Thymus (tissue), 14 donors: ENCODE measurements at places on chromosomes 1 and 21. TPM values are rescaled to one million over a fixed set of nuclear protein-coding genes. Genes with fewer than 3 reads are reported as not detected.

GRCh38 chr1:242747233-242747632 lies 222.7 kb upstream of the PLD5 start:
- H3K27me3 ChIP-seq, result no peaks in the 10 kb centered on the region
- H3K36me3 ChIP-seq, result no peaks in the 10 kb centered on the region
- H3K27ac ChIP-seq, result no peak overlapping the region
- no peak overlapping the region for H3K4me3 ChIP-seq
- H3K4me1 ChIP-seq, result no peaks in the 10 kb centered on the region

- H3K4me3 ChIP-seq, result no peak overlapping the region
- H3K4me1 ChIP-seq, result peaks cover 11% of the 10 kb centered on the region
- DNase-seq, result no peak
These were observed 23.7 kb downstream of the UMODL1 start for GRCh38 chr21:42094811-42095210.

GRCh38 chr1:21012937-21013336 lies 163.8 kb downstream of the EIF4G3 start:
- DNase-seq, result no peak
- H3K36me3 ChIP-seq, result no peaks in the 10 kb centered on the region
- H3K4me3 ChIP-seq, result no peak overlapping the region
- no peaks in the 10 kb centered on the region for H3K27me3 ChIP-seq
- H3K27ac ChIP-seq, result no peak overlapping the region

The RPE65 gene
- 0.24 TPM for total RNA-seq

The PCP4 gene
- total RNA-seq, result 2.1 TPM

The NFASC gene
- 0.14 TPM for total RNA-seq

GRCh38 chr1:53160924-53161378 lies 18.5 kb upstream of the SLC1A7 start:
- H3K36me3 ChIP-seq, result no peaks in the 10 kb centered on the region
- H3K27me3 ChIP-seq, result no peaks in the 10 kb centered on the region
- no peaks in the 10 kb centered on the region for H3K4me1 ChIP-seq
- no peak overlapping the region for H3K27ac ChIP-seq

GRCh38 chr1:223411309-223411708 lies 18.1 kb downstream of the CCDC185 start:
- no peaks in the 10 kb centered on the region for H3K36me3 ChIP-seq
- DNase-seq, result no peak
- no peak overlapping the region for H3K4me3 ChIP-seq

The TMED5 gene
- total RNA-seq, result 27.5 TPM

The RASSF5 gene
- total RNA-seq, result 73.4 TPM

The ZZZ3 gene
- total RNA-seq, result 44.6 TPM

DNA sequence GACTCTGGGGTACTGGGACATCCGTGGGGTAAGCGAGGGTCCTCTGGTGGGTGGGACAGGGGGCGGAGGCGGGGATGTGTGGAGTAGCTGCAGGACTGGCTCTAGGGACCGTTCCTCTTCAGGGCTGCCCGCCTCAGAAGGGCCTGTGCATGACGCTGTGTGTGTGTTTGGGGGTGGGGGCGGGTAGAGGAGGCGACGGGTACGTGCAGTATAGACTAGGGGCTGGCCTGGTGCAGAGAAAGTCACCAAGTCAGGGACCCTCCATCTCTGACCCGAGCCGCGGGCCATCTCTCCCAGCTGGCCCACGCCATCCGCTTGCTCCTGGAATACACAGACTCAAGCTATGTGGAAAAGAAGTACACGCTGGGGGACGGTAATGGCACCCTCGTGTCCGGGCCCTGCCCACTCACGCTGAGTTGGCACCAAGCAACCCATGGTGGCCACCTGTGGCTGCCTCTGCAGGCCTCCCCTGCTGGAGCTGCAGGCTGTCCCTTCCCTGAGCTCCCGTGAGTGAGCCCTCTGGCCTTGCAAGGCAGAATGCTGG lies 342 bp downstream of the GSTM5 start:
- H3K36me3 ChIP-seq, result no peaks in the 10 kb centered on the region
- H3K27me3 ChIP-seq, result peaks cover 2% of the 10 kb centered on the region
- no peak overlapping the region for H3K27ac ChIP-seq
- DNase-seq, result no peak
- H3K4me1 ChIP-seq, result no peaks in the 10 kb centered on the region
- no peak overlapping the region for H3K4me3 ChIP-seq

DNA sequence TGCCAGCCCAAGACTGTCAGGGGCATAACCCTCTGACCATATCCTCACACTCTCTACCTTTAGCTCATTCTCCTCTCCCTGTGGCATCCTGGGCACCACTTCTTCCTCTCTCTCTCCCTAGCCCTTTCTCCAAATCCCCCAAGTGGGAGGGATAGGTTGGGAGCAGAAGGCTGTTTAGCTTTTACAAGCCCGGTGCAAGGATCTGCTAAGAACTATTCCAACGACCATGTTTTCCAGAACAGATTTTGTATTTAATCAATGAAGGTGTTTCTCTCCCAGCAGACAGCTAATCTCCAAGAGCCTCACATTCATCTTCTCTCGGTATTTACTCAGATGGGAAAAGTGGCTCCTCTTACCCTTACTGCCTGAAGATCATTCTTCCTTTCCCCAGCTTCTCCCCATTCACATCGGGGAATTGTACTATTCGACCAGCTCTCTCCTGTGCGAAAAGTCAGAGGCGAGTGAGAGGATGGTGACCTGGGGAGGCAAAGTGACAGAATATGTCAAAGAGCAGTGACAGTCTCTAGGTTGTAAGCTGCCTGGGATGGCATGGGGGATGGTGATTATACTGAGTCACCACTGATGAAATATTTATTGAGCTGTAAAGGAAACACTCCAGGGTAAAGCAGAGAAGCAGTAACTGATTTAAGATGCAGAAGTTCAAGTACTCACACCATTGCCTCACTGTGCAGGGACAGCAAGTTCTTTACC lies 47.0 kb upstream of the RBM15 start:
- H3K4me1 ChIP-seq, result no peaks in the 10 kb centered on the region
- H3K36me3 ChIP-seq, result no peaks in the 10 kb centered on the region
- H3K27ac ChIP-seq, result no peak overlapping the region
- H3K27me3 ChIP-seq, result no peaks in the 10 kb centered on the region
- H3K4me3 ChIP-seq, result no peak overlapping the region

GRCh38 chr1:41498391-41498790 lies 13.9 kb upstream of the EDN2 start:
- no peak for DNase-seq
- no peaks in the 10 kb centered on the region for H3K36me3 ChIP-seq
- H3K27ac ChIP-seq, result no peak overlapping the region

GRCh38 chr1:43466403-43466802 lies 12.7 kb upstream of the HYI start:
- H3K36me3 ChIP-seq, result no peaks in the 10 kb centered on the region
- H3K4me1 ChIP-seq, result no peaks in the 10 kb centered on the region
- no peak overlapping the region for H3K4me3 ChIP-seq
- H3K27me3 ChIP-seq, result no peaks in the 10 kb centered on the region
- DNase-seq, result no peak

GRCh38 chr1:234862360-234862943 lies 252.5 kb upstream of the IRF2BP2 start:
- no peak for DNase-seq
- peak overlapping the region; percentile 74 for H3K27ac ChIP-seq
- no peaks in the 10 kb centered on the region for H3K36me3 ChIP-seq
- H3K27me3 ChIP-seq, result no peaks in the 10 kb centered on the region
- no peak overlapping the region for H3K4me3 ChIP-seq

The KIF17 gene
- 0.85 TPM for total RNA-seq

GRCh38 chr1:193312432-193312831 lies 126.0 kb upstream of the B3GALT2 start:
- H3K4me3 ChIP-seq, result no peak overlapping the region
- H3K27me3 ChIP-seq, result no peaks in the 10 kb centered on the region
- H3K36me3 ChIP-seq, result no peaks in the 10 kb centered on the region
- no peak overlapping the region for H3K27ac ChIP-seq
- H3K4me1 ChIP-seq, result no peaks in the 10 kb centered on the region
- DNase-seq, result no peak

DNA sequence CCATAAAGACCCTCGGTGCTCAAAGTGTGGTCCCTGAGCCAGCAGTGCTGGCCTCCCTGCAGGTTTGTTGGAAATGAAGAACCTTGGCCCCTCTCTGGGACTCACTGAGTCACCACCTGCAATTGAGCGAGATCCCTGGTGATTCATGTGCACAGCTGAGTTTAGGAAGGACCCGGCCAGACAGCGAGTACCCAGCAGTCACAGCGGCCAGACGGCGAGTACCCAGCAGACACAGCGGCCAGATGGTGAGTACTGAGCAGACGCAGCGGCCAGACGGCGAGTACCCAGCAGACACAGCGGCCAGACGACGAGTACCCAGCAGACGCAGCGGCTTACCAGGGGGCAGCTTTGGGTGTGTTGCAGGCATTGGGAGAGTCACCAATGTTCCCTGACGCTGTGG lies 123.8 kb downstream of the PRDM16 start:
- no peaks in the 10 kb centered on the region for H3K36me3 ChIP-seq
- no peak overlapping the region for H3K4me3 ChIP-seq
- H3K27me3 ChIP-seq, result no peaks in the 10 kb centered on the region
- H3K4me1 ChIP-seq, result no peaks in the 10 kb centered on the region
- H3K27ac ChIP-seq, result no peak overlapping the region
- DNase-seq, result no peak

DNA sequence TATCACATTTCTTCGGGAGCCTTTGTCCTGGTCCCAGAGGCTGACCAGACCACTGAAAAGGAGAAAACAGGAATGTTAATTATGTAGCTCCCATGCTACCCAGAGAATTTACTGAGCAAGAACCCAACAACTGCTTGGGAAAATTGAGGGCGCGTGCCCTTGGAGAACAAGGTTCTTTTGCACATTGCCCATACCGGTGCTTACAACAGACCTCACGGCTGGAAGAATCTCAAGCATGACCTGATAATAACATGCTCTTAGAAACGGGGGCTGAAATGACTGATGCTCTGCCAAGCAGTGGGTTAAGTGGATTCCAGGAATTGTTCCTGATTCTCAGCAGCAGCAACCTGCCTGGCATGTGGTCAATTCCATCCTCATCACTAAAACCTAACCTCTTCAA lies 49.3 kb upstream of the AJAP1 start:
- DNase-seq, result no peak
- H3K27ac ChIP-seq, result no peak overlapping the region
- no peaks in the 10 kb centered on the region for H3K36me3 ChIP-seq

The RIIAD1 gene
- total RNA-seq, result not detected

GRCh38 chr1:5971471-5972197 lies 20.6 kb downstream of the NPHP4 start:
- H3K27ac ChIP-seq, result no peak overlapping the region
- H3K27me3 ChIP-seq, result no peaks in the 10 kb centered on the region
- no peak for DNase-seq

- no peaks in the 10 kb centered on the region for H3K4me1 ChIP-seq
- no peaks in the 10 kb centered on the region for H3K27me3 ChIP-seq
- DNase-seq, result no peak
These were observed 133.8 kb downstream of the LRRC40 start for GRCh38 chr1:70071601-70072000.

The KRTAP19-6 gene
- not detected for total RNA-seq

GRCh38 chr1:84724128-84724860 lies 34.0 kb upstream of the SSX2IP start:
- peaks cover 16% of the 10 kb centered on the region for H3K4me1 ChIP-seq
- H3K4me3 ChIP-seq, result no peak overlapping the region
- no peaks in the 10 kb centered on the region for H3K36me3 ChIP-seq
- no peaks in the 10 kb centered on the region for H3K27me3 ChIP-seq

The CYP4Z1 gene
- 0.42 TPM for total RNA-seq

GRCh38 chr1:180954005-180954800 lies 41.5 kb downstream of the KIAA1614 start:
- no peaks in the 10 kb centered on the region for H3K27me3 ChIP-seq
- H3K4me3 ChIP-seq, result peak overlapping the region; percentile 35
- H3K36me3 ChIP-seq, result peaks cover 22% of the 10 kb centered on the region
- no peak for DNase-seq
- peaks cover 28% of the 10 kb centered on the region for H3K4me1 ChIP-seq

The SPRR2E gene
- not detected for total RNA-seq

GRCh38 chr1:17550729-17551584 lies 11.5 kb downstream of the ARHGEF10L start:
- no peaks in the 10 kb centered on the region for H3K4me1 ChIP-seq
- DNase-seq, result no peak
- H3K27ac ChIP-seq, result no peak overlapping the region

GRCh38 chr21:38984568-38984967 lies 178.8 kb downstream of the ETS2 start:
- peaks cover 86% of the 10 kb centered on the region for H3K4me1 ChIP-seq
- H3K27me3 ChIP-seq, result no peaks in the 10 kb centered on the region
- peak overlapping the region; percentile 70 for H3K27ac ChIP-seq
- H3K4me3 ChIP-seq, result no peak overlapping the region
- no peaks in the 10 kb centered on the region for H3K36me3 ChIP-seq

GRCh38 chr1:163170975-163171676 lies 31.6 kb downstream of the RGS5 start:
- no peak for DNase-seq
- no peak overlapping the region for H3K27ac ChIP-seq
- H3K4me1 ChIP-seq, result no peaks in the 10 kb centered on the region

DNA sequence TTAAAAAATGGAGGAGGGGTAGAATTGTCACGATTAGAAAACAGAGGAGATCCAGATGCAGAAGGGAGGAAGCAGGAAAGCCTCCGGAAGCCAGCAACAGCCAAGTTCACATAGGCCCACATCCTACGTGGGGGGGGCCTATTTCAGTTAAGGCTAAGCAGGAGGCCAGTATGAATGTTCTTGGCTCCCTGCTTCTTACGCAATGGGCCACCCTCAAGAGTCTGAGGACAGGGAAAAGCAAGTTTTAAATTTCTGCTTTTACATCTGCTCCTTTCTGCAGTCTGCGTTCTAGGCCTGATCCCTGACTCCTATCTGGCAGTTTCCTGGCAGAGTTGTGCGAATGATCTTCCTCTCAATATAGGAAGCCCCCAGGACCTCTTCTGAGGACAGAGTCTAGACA lies 30.6 kb downstream of the RABIF start:
- DNase-seq, result no peak
- peaks cover 4% of the 10 kb centered on the region for H3K4me1 ChIP-seq
- H3K27me3 ChIP-seq, result peaks cover 20% of the 10 kb centered on the region

The KCNE2 gene
- 0.14 TPM for total RNA-seq

DNA sequence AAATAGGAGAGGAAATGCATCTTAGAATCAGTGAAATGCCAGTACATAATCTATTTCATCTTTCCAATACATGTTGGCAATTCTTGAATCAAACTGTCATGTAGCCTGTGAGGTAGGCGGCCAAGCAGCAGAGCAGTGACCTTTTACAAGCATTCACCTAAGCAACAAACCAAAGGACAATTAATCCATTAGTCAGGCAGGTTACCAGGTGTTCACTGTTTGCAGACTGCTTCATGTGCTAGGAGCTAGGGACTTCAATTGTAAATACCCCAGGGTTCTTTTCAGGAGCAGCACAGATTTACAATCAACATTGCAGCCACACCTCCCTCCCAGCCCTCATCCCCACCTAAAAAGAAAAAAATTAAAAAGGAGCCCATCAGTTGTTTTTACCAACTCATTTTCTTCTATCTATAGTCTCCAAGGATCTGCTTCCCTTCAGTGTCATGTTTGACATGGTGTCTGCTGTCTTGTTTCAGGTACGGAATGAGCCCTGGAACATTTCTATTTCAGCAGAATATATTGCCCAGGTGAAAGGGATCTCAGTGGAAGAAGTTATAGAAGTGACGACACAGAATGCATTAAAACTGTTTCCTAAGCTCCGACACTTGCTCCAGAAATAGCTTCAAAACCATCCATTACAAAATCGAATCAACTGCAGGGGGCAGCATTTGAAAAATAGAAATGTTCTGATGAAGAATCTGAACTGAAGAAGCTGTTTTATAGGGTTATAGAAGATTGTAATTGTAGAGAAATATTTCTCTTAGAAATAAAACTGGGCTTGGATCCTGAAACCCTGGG lies 23.0 kb downstream of the TATDN3 start:
- H3K4me1 ChIP-seq, result no peaks in the 10 kb centered on the region
- no peak overlapping the region for H3K27ac ChIP-seq
- H3K36me3 ChIP-seq, result no peaks in the 10 kb centered on the region
- H3K27me3 ChIP-seq, result no peaks in the 10 kb centered on the region
- no peak for DNase-seq
